Activated CD4-positive, alpha-beta T cell treated with anti-CD3 and anti-CD28 coated beads for 48 hours (primary cell): ENCODE measurements at places on chromosomes 7 and 10.
A peak's percentile ranks its signal among the peaks of the same experiment; 100 is the strongest.

DNA sequence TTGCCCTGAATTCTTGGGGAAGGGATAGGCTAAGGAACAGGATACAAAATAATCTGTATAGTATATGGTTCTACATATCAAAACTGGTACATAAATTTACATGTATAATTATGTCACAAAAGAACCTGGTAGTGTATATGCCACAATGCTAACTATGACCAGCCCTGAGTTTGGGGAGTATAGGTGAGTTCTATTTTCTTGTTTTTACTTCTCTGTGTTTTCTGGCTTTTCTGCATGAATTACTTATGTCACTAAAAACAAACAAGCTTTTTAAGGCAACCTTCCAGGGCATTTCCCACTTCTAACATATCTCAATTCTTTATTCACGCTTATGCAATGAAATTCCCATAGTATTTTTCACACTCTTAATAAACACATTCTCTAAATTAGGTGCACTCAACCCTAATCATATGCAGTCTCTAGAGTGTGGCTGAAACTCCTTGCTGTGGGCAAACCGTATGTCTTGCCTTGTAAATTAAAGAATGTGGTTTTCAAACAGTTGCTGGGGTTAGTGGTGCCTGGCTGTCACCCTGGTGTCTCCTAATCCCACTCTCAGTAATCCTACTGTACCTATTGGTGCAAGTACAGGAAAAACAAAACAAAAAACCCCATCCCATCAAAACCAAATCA lies 14.0 kb upstream of the INSIG1 start:
- no peak for DNase-seq

DNA sequence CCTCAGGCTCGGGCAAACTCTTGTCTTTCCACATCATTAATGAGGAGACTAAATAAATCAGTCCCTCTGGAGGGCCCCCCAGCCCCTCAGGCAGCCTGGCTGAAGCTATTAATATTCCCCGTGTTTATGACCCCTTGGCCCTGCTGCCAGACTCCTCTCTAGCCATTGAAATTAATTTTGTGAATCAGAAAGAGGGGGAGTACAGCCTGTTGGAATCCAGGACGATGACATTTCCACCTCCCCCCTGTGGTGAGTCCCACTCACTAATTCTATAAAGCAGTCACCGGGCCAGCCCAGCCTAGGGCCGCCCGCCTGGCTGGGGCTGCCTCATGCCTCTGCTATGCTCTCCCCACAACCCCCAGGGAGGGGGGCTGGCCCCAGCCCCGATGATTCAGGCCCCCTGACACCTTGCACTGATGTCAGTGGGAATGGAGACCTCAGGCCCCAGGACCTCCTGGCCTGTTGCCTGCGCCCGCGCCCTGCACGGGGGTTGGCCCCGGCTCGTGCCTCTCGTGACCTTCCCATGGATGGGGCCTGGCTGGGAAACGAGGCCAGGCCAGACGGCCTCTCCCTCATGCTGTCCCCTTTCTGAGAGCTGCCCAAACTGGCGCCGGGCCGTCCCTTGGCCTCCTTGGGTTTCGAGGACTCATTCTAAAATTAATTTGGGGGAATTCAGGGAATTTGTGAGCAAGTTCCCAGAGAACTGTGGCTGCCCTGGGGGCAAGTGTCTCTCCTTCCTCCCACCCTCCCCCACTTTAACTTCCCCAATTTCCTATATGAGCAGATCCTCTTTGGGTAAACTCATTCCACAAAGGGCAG lies 34.0 kb downstream of the TMEM270 start:
- DNase-seq = no peak

GRCh38 chr7:105473163-105473562 lies 48.9 kb downstream of the PUS7 start:
- DNase-seq = no peak

DNA sequence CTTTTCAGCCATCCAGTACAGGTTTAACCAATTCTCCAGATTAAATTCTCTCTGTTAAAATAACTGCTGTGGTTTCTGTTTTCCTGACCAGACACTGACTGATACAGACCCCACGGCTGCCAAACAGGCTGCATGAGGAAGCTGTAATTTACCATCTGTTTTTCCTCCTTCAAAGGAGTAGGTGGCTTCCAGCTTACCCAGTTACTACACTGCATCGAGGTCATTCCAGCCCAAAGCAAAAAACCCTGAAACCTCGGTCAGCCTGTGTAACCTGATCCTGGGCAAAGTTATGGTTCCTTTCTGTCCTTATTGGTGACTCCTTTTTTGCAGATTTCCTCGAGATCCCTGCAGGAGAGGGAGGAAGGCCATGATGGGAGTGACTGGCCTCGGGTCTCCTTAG lies 27.9 kb upstream of the LOXL4 start:
- DNase-seq = no peak

- no peak for DNase-seq
Observed at GRCh38 chr10:116845823-116846222, 3.5 kb upstream of the ENO4 start.

- DNase-seq = peak; percentile 59
Observed at GRCh38 chr10:5666008-5666840, at the start of gene ASB13. ASB13 (minus strand) TSS chr10:5666595; CDS start chr10:5666551, 44 bp downstream.

DNA sequence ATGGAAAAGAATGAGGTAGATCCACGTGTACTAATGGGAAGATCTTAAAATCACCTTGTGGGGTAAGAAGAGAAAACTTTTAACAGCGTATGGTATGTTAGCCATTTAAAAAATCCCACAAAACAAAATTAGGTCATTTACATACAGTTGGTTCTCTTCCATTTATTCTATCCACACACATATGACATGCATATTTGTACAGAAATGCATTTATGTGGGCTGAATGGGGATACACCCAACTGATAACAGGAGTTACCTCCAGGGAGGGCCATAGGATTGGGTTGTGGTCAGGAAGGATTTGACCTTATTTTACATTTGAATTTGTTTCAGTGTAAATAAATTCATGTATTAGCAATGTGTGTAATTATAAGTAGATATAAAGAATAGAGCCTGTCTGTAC lies 71.5 kb downstream of the MCMBP start:
- no peak for DNase-seq

GRCh38 chr7:80826520-80827238 lies 92.2 kb downstream of the SEMA3C start:
- no peak for DNase-seq

DNA sequence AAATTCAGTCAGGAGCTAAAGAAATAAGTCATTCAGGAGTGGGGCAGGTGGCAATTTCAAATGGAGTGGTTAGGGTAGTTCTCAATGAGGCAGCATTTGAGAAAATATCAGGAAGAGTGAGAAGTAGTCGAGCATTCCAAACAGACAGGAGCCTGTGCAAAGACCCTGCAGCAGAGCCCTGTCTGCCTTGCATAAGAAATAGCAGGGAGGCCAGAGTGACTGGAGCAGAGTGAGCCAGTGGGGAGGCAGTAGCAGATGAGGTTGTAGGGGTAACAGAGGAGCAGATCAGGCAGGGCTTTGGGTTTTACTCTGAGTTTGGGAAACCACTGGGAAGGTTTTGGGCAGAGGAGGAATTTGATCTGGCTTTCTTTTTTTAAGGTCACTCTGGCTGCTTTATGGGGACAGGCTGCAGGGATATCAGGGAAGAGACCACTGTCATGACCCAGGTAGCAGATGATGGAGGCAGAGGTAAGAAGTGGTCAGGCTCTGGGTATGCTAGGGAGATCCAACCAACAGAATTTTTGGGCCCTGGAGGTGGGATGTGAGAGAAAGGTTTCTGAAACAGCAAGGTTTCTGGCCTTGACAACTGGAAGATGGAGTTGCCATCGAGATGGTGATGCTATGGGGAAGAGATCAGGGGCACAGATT lies 1.3 kb upstream of the BLVRA start:
- DNase-seq = no peak

DNA sequence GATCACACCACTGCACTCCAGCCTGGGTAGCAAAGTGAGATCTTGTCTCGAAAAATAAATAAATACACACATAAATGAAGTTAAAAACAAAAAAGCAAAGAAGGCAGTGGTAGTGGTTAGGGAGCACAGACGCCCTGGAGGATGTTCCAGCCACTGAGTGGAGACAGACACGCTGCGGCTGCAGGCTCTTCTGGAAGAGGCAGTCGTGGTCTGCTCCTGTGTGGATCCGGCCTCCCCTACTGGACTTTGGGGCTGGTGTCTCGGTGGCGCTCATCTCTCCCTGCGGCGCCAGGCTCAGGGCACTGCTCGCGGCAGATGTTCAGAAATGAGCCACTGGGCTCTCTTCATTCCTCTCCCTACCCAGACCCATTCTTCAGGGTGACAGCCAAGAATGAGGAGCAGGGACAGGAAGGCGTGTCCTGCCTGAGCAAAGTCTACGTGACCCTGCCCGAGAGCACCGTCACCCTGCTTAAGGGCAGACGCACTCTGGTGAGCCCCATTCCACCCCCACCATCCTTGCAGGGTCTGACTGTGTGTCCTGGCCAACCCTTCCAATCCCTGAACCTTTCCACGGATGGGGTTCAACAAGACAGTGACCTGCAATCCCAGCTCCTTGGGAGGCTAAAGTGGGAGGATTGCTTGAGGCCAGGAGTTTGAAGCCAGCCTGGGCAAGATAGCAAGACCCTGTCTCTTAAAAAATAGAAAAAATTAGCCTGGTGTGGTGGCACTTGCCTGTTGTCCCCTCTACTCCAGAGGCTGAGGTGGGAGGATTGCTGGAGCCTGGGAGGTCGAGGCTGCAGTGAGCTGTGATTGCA lies 26.2 kb downstream of the ZAN start:
- DNase-seq = no peak

DNA sequence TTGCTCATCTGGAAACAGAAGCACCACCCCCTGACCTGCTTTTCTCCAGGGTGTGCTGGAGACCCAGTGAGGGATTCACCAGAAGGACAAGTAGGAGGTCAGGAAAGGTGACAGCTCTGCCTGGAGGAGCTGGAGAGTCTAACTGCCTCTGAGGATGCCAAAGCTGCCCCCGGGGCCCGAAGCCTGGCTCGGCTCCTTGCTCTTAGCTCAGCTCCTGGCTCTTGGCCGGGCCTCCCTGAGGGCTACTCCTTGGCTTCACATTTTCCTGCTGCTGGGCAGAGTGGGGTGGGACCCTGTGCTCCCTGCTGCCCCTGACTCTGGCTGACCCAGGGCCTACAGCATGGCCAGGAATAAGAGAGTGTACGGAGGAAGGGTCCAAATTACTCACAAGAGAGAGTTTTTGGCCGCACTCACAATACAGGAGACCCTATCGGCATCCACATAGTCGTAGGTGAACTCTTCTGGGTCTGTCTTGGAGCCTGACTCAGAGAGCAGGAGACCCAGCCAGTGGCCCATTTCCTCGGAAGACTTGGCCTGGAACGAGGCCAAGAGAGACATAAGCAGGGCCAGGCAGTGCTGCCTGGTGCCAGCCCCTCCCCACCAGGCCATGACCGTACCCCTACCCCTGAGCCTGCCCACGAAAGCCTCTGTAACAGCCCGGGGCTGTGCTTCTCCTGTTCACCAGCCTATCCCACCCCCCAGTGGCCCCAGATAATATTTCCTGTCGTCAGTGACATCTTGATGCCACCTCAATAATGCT lies 63.1 kb downstream of the VWA2 start:
- DNase-seq = no peak

GRCh38 chr10:992871-993270 lies 4.6 kb downstream of the GTPBP4 start:
- DNase-seq = no peak

DNA sequence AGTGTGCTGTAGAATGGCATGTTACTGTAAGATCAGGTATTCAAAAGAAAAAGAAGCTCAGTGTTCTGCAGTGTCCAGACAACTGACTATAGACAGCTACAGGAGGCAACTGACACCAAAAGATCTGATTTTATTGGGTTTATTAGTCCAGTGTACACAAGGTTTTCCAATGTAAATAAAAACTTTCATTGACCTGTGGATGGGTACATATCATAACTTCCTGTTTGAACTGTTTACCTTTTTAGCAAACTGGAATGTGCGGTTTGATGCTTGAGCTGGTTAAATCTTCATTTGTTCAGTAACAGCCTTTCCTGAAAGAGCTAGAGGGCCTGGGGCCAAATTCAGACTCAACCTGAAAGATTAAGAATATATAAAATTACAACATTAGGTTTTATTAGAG lies 172.6 kb upstream of the SP8 start:
- DNase-seq = no peak

DNA sequence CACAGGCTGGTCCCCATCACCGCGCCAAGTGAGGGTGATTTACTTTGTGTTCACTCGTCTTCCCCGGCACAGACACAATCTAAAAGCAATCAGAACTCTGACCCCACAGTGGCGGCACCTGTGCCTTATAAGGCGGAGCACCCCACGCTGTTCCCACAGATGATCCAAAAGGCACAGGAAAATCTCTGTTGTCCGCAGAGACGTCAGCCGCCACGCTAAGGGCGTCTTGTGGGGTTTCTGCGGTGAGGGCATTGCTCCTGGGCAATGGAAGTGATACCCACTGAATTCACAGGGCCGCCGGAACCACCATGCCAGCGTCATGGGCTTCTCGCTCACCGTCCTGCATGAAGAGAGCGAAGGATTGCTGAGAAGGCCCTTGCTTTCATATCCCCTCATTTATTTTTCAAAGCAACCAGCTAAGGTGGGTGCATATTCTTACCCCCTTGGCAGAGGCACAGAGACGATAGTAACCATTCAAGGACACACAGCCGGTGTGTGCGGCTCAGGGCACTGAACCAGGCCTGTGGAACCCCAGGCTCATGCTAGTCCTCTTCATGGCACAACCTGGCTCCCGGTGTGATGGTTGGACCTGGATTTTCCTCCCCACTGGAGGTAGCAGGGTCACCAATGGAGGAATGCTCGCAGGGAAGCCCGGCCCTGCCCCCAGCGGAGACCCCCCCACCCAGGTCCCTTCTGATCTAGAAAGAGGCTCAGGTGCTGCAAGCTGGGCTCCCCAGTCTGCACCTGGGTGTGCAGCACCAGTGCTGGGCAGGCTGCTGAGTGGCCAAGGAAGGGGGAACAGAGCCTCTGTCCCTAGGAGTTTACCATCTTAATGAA lies 279.0 kb downstream of the TCERG1L start:
- DNase-seq = no peak

- DNase-seq = no peak
Observed at GRCh38 chr10:5529702-5530411, 5.1 kb downstream of the CALML3 start.

GRCh38 chr7:24283897-24284698 lies at the start of gene NPY:
NPY (plus strand) TSS chr7:24284190; CDS start chr7:24285241, 1,051 bp downstream.
- peak; percentile 36 for DNase-seq

DNA sequence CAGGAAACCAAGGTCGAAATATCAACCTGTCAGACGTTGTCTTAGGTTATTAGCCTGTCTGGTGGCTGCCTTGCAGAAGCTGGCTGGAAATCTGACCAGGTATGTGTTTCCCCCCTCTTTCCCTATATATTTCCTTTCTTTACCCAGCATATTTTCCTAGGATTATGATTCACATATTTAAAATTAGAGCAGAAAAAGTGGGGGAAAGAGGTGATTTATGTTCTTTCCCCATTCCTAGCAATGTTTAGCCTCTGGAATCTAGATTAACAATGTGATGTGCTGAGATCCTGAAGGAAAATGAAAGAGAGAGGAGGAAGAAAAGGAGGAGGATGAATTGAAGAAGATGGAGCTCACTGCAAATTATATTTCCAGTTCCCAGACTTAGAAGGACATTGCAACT lies 421.4 kb upstream of the AUTS2 start:
- no peak for DNase-seq

- no peak for DNase-seq
Observed at GRCh38 chr10:127159648-127160245, 36.6 kb downstream of the INSYN2A start.
